Activated T-cell treated with anti-CD3 and anti-CD28 coated beads for 24 hours (primary cell): ENCODE measurements at places on chromosomes 2 and 18.

DNA sequence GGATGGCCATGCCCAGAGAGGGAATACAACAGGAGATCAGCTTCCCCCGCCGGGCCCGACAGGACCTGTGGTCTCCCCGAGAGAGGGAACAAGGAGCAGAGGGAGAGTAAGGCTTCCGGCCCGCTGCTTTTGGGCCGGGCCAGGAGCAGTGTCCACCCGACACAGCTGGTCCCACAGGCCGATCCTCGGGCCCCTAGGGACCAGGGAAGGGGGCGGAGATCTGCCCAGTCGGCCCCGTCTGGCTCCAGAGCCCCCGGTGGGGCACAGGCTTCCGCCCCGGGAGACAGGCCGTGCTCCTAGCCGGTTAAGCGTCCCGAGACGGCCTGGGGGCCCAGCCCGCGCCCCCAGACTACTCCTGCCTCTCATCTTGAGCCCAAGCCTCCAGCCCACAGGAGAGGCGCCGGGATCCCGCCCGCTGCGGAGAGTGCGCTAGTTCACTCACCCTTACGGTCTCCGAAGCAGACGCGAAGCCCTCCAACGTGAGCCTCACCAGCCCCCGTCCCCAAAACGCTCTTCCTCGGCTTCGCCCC, at the start of gene MCFD2:
MCFD2 (minus strand) TSS at position 526 of the 530 bp plus-strand sequence. CDS start 6,635 bp downstream, outside the sequence.
- DNase-seq: no peak

- no peak for DNase-seq
Observed at GRCh38 chr2:65389476-65389875, 42.9 kb downstream of the SPRED2 start.

DNA sequence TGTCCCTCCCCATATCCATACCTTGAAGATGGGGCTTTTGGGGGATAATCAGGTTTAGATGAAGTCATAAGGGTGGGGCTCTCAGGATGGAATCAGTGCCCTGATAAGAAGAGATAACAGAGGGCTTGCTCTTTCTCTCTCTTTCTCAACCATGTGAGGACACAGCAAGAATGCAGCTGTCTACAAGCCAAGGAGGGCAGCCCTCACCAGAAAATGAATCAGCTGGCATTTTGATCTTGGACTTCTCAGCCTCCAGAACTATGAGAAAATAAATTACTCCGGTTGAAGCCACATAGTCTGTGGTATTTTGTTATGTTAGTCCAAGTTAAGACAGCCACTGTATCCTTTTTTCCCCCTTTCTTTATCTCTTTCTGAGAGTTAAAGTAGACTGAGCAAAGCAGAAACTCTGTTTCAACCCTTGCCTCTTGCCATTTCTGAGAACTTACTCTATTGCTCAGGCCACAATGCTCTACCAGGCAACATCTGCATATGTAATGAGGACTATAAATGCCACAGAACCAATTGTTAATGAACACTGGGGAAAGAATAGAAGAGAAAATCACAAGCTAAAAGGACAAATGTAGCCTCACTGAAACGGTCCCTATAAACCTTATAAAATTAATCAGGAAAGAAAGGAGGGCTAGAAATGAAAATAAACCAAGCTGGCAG, 56.9 kb downstream of the SRBD1 start:
- DNase-seq: no peak

- no peak for DNase-seq
Observed at GRCh38 chr2:28356095-28356911, 36.4 kb upstream of the FOSL2 start.

DNA sequence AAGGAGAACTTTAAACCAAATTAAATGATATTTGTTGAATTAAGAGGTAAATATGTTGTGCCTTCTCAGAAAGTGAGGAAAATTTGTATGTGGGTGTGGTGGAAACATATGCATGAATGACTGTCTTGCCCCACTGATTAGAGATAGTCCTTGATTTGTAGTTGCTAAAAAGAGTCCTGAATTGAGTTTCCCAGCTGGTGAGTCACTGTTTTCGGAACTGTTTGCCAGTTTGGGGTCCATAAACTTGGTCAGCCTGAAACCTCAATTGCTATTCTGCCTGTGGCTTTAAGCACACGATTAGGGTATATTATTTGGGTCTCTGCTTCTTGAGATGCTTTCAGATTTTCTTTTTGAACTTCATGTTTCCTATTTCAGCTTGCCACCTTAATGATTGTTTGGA, 53.3 kb downstream of the PIKFYVE start:
- no peak for DNase-seq

GRCh38 chr2:27863146-27863545, 27.0 kb downstream of the RBKS start:
- DNase-seq: no peak

DNA sequence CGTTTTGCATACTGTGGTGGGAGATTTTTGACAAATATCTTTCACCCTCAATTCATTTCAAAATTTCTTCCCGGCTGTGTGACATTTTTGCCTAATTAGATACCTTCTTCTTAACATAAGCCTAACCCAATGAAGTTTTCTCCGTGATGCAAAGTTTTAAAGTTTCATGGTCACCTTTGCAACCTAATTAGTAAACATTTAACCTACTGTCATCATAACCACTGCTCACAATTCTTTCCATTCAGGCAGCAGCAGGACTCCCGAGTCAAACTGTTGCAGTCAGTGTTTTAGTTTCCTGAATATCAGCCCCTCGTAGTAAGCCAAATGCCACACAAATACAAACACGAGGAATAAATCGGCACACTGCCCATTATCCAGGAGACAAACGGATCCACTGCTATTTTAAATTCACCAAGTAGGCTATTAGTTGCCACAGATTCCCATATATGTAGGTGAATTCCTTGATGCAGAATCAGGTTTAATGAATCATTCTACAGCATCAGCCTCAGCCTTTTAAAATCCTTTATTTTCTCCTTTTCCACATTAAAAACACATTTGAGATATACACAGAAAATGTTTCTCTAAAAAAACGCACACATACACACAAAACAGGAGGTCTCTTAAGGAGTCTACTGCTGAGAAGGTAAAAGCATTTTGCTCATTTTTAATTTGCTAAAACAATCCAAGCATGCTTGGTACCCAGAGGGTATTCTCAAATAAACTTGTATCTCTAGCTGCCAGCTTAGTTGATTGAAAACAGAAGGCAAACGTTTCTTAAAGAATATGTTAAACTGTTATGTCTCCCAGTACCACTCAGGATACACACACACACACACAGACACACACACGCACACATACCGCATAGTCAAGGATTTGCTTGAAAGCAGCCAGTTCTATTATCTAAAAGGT, 106.5 kb upstream of the KCTD1 start:
- DNase-seq: no peak

- DNase-seq: no peak
Observed at GRCh38 chr2:1670636-1671035, 73.7 kb downstream of the PXDN start.
